ENCODE measurements at places on chromosomes 6 and 20.

DNA sequence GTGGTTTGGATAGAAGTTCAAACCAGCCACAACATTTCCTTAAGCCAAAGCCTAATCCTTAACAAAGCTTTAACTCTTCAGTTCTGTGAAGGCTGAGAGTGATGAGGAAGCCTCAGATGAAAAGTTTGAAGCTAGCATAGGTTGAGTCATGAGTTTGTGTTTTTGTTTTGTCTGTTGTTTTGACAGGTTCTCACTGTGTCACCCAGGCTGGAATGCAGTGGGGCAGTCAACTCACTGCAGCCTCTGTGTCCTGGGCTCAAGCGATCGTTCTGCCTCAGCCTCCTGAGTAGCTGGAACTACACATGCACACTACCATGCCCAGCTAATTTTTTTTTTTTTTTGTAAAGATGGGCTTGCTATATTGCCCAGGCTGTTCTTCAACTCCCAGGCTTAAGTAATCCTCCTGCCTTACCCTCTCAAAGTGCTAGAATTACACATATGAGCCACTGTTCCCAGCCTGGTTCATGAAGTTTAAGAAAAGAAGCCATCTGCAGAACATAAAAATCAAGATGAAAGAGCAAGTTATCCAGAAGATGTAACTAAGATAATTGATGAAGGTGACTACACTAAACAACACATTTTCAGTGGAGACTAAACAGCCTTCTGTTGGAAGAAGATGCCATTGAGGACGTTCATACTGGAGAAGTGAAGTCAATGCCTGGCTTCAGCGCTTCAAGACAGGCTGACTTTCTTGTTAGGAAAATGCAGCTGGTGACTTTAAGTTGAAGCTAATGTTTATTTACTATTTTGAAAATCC is 96.2 kb downstream of the SMAP1 start:
- no peak for DNase-seq

- no peak for DNase-seq
Measured at GRCh38 chr6:77292564-77293546, 170.4 kb downstream of the HTR1B start.

DNA sequence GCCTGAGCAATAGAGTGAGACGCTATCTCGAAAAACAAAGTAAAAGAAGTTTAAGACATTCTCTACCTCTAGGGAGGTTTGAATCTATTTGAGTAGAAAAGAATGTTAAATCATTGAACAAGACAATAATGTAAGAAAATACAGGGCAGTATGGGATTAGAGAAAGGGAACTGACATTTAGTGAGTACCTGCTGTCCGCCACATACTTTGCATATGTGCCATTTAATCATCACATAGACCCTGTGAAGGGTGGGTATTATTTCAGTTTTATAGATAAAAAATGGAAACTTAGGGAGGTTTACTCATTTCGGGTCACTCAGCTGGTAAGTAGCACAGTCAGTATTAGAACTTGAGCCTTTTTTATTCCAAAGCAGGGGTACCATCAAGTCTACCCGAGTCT is 31.4 kb downstream of the STK4 start:
- no peak for DNase-seq

DNA sequence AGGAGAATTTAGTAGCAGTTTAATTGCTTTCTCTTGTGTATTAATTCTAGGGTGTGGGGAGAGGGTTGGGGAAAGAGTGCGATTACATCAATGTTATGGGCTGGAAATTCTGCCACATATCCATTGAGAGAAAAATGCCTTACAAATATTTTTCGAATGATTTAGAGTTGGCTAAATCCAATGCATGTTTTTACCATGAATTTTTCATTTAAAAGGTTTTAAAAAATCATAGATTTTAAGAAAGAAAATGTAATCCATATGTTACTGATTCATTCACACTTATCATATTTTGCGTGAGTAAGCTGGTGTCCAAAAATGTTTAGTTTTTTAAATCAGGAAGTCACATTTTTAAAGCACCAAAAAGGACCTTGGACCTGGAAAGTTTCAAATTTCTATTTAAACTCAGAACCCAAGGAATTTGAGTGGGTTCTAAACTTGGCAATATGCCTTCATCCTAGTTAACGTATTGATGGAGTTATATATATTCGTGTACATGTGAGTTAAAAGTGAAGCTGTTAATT is 627.4 kb upstream of the CITED2 start:
- no peak for DNase-seq

GRCh38 chr6:95383878-95384277 is 193.5 kb upstream of the MANEA start:
- DNase-seq: no peak

- DNase-seq: no peak
Measured at GRCh38 chr6:77893391-77893790, 240.6 kb downstream of the MEI4 start.

DNA sequence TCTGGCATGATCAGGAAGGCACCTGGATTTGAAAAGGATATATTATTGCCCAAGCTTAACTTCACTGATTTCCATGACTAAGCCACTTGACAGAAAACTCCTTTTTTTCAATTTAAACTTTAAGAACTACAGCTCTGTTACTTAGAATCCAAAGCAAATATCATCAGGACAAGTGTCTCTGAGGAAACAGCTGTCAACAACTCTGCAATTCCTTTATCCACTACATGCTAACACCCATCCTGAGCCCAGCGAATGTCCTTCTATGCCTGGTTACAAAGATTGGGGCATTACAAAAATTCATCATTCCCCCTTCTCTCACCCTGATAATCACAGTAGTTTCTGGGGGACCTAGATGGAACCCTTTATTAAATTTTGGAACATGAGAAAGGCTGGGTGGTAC is 136.8 kb downstream of the GMPR start:
- DNase-seq: no peak

- DNase-seq: no peak
Measured at GRCh38 chr20:61417221-61417941, 165.3 kb downstream of the CDH4 start.

GRCh38 chr20:31536575-31536974 is 22.3 kb downstream of the HM13 start:
- no peak for DNase-seq

GRCh38 chr6:39335780-39336545 is 13.5 kb upstream of the KCNK16 start:
- peak; percentile 51 for DNase-seq

DNA sequence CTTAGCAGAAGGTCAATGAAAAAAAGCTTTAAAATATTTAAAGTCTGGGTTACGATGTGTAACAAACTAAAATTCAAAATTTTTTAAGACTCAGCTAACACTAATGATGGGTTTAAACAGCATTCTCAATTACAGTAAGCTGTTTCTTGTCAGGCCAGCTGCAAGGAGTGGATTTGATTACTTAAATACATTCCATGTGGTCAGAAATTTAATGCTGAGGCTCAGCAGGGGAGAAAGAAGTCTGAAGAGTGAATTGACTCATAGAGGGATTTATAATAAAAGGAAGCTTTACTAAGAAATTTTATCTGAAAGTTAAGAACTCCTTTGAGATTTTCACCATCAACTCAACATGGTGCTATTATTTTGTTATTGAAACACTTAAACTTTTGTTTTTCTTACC is 398.6 kb downstream of the KHDRBS2 start:
- DNase-seq: no peak

DNA sequence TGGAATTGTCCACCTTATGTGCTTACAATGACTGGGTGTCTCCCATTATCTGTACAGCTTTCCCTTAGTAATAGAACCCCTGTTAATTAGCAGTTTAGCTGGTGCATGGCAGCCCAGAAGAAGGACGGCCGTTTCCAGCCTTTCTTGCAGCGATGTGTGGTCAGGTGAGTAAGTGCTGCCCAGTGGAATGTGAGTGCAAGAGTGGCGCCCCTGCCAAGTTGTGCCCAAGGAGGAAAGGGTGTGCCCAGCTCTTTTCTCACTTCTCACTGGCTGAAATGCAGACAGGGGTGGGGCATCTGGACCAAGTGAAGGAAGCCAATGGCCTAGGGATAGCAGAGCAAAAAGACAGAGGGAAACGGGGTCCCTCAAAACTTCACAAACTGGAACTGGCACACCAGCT is 296.8 kb downstream of the PREX1 start:
- no peak for DNase-seq

- no peak for DNase-seq
Measured at GRCh38 chr6:163405412-163406309, 8.9 kb upstream of the QKI start.

GRCh38 chr6:28541996-28542395 is 16.3 kb downstream of the GPX5 start:
- no peak for DNase-seq

DNA sequence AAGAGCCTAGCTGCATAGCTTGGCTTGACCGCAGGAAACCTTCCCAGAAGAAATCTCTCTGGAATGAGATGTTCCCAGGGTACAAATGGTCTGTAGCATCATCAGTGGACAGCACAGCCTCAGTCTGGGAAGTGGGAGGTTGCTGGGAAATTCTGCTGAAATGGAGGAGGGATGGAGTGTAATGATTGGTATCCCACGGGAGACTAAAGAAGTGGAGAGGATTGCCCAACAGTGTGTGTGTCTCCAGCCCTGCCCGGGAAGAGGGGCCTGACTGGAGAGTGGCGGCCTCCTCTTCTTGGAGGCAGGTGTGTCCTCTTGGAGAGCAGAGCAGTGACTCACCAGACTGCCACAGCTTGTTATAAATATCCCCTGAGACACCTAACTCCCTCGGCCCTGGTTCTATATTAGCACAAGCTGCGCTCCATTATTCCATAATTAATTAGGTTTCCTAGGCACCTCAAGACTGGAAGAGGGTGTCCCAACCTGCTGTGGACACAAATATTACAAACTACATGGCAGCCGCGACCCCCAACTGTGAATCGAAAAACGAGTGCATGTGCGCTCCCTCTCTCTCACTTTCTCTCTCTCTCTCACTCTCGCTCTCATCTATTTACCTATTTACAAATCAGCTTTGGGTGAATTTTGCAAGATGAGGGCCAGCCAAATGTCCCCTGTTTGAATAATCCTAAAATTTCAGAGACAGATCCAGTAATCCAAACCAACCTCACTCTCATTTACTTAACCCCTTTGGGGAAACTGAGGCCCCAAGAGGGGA is 68.8 kb downstream of the FGD2 start:
- no peak for DNase-seq

GRCh38 chr20:22577515-22578220 is 6.7 kb downstream of the FOXA2 start:
- peak; percentile 20 for DNase-seq

DNA sequence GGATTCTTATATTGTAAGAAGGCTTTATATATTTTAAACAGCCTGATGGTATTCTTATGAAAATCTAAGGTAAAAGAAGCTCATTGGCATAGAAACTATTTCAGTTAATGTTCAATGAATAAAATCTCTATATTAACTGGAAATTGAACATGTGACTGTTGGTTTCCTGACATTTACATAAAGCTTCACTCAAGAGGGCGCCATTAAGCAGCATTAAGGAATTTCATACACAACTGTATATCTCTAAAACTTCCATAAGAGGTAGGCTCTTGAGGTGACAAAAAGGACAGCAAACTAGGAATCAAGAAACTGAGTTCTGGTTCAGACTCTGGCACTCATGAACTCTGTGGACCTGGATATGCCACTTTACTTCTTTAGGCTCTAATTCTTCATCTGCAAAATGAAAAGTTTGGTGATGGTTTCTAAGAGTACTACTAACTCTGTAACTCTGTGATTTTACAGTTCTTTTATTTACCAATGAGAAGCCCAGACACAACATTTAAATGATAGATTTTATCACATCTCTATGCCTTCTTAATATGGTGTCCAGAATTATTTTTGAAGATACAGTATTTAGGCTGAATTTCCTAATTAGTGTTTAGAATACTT is 147.5 kb downstream of the FLRT3 start:
- no peak for DNase-seq

DNA sequence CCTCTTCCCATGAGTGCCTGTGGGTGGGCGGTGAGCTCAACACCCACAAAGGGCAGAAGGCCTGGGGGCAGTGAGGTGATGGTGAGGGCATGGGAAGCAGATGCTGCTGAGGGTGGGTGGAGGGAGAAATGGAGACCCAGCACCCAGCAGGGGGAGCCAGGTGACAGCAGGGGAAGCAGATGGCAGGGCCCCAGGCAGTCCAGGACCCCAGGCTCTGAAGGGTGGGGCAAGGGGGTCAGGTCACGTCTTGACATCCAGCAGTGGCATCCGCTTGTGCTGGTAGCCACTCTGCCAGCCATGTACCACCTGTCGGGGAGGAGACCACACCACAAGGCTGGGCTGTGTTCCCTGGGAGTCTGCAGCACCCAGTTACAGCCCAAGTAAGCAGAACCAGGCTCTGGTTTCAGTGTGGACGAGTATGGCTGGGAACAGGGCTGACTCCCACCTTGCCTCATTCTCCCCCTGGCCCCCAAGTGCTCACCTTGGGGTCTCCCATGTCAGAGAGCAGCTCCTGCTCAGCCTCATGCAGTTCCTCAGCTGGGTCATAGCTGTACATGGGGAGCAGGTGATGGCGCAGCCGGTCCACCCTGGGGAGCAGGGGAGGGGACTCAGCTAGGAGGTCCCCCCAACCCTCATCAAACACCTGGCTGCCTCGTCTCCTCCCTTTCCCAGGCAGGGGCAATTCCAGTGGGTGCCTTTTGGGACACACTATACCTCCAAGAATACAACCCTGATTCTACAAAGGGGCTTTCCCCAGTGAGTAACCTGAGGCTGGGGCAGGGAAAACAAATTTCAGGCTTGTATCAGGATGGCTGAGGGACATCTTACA is 2.0 kb downstream of the SMIM29 start:
- DNase-seq: peak; percentile 66

- no peak for DNase-seq
Measured at GRCh38 chr20:33784225-33784624, 26.9 kb upstream of the CHMP4B start.

DNA sequence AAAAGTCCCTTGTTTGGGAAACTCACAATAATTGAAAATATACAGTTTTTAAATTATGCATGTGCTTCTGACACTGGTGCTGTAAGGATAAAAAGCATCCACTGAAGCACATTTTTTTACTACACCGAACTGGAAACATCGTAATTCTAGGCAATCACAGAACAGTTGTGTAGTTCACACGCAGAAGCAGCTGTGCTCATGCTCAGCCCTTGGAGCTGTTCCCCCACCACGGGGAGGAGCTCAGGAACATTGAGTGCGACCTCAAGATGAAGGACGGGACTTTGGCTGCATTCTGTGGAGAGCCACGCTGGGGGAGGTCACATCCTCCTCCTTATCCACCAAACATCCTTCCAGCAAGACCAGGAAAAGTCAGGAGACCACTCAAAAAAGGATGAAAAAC is 466.3 kb upstream of the CDH4 start:
- DNase-seq: no peak

GRCh38 chr6:40500227-40500626 is 86.9 kb downstream of the LRFN2 start:
- no peak for DNase-seq

- no peak for DNase-seq
Measured at GRCh38 chr6:167756597-167756996, 70.1 kb upstream of the AFDN start.

GRCh38 chr6:158707120-158707820 is 57.4 kb downstream of the SYTL3 start:
- no peak for DNase-seq

DNA sequence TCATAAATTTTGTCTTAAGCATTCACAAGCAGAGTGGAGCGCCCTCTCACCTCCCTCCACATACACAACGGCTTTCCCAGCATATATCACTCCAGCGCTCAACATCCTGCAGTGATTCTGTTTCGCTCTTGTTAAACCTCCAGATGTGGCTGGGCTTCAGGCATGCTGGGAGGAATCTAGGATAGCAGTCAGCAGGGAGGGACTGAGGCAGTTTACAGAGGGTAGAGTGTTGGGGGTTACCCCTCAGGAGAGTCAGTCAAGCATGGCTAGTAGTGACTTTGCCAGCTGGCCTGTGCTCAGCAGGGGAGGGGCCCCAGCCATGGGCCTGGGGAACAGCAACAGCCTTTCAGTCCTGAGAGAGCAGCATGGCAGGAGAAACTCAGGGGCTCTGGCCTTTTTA is 161.4 kb upstream of the FLRT3 start:
- no peak for DNase-seq

Measured in endothelial cell (in vitro differentiated cells).